Epithelial cell of proximal tubule (primary cell): ENCODE measurements at places on chromosomes 11 and 22. TPM values are rescaled to one million over a fixed set of nuclear protein-coding genes. Genes with fewer than 3 reads are reported as not detected.
A peak's percentile ranks its signal among the peaks of the same experiment; 100 is the strongest.

GRCh38 chr11:70420008-70420464 is 21.7 kb downstream of the CTTN start:
- DNase-seq: no peak

DNA sequence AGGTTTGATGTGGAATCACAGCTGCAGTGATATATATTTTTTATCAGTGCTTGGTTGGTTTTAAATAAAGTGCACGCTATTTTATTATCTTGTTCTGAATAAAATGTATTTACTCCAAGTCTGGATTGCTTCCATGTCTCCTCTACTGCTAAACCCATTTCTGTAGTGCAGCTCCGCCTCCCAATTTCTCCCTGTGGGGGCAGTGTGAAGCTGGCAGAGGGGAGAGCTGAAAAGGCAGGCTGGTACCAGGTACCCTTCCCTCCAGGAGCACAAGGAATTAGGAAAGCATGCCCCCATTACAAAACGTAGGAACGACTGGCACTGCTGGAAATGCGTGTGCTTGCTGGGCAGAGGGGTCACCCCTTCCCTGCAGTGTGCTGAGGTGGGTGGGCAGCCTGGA is 934 bp upstream of the TMEM132A start:
- DNase-seq: no peak

- DNase-seq: peak; percentile 68
Measured at GRCh38 chr11:111733016-111733415, 33.2 kb downstream of the PPP2R1B start.

DNA sequence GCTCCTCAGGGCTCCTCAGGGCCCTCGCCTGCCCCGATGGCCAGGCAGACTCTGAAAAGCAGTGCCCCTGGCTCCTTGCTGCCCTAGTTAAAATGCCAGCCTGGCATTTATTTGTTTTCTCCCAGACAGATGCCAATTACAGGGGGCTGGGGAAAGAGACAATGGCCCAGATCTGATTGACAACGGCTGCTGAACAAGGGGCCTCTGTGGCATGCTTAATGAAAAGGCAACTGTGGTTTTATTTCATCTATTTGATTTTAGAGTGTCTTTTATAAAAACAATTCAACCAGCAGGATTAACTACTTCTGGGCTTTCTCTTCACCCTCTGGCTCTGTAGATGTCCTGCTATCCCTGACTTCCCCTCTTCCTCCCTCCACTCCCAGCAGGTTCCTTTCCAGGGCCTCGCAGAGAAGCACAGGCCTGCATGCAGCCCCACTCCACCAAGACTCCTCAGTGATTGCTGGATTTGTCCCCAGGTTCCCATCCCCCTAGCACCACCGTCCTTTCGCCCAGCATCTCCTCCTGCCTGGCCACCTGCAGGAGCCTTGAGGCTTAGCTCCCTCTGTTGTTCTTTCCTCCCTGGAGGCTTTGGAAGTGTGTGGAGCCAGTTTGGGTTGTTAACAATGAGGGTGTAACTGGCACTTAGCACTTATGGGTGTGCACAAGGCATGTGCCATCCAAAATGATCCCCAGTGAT is 171.1 kb downstream of the TENM4 start:
- DNase-seq: no peak

DNA sequence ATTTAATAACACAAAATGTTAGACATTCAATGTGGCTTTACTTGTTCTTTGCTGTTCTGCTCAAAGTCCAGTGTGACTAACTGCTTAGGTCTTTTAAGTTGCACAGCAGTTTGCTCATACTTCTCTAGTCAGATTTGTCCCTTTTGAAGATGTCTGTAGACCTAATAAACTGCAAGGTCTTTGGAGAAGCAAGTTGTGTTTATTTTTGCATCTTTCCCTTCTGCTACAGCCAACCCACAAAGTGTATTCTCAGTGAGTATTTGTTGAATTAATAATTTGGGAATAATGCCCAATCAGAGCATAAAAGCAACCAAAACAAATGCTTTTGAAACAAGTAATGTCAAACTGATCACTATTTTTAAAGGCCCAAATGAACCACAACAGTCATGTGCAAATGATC is 312.5 kb downstream of the CADM1 start:
- DNase-seq: no peak

The GAB4 gene
- total RNA-seq: not detected in 2 replicates

GRCh38 chr11:102305352-102306047 is 11.8 kb upstream of the BIRC3 start:
- no peak for DNase-seq

DNA sequence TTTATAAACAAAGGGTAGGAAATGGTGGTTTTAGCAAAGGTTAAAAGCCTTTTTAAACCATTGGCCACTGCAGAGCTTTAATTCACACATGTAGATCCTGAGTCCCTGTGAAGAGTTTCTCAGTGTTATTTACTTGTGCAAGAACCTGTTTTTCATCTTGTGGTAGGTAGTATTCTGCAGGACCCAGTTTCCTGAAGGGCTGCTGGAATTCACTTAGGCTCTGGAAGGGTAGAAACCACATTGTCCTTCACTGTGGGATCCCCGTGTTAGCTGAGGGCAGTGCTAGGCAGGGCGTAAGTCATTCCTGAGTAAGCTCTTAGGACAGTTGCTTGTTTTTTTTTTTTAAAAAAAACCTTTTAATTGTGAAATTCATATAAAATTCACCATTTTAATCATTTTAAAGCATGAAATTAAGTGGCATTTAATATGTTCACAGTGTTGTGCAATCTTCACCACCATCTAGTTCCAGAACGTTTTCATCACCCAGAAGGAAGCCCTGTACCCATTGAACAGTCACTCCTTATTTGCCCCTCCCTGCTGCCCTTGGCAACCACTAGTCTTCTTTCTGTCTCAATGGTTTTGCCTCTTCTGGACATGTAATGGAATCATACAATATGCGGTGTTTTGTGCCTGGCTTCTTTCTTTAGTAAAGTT is 77.7 kb downstream of the C22orf31 start:
- no peak for DNase-seq

The PHF21B gene
- total RNA-seq: 0.07 and 2.0 TPM in 2 replicates

DNA sequence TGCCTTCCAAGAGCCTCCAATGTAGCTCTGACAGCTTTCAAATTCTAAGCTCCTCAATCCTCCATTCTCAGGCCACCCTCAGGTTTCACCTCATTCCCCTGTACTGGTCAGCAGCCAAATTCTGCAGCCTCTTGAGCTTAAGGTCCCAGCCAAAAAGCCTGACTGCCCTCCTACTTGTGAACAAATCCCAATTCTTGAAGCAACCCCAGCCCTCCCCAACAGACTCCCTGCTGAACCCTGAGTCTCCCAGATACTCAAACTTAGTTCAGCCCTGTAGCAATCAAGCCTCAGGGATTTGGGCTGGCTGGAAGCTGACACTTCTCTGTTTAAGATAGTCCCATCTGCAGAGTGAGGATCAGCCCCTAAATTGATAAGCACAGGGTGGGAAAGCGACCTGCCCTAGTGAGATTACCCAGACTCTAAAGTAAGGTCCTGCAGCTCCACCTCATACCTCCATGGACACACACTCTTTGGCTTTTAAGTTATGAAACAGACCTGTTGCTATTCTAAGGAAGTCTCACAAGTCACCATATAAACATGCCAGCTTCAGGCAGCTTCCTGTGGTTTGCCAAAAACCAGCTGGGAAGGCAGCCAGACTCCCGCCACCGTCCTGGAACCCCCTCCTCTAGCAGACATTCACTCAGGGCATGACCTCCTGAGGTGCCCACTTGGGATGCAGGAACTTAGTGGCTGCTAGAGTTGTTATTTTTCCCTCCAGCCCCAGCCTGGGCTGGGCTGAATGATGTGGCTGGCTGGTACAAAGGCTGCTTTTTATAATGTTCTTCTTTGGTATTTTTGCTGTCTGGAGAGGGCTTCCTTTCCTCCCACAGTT is 82.5 kb upstream of the PICALM start:
- peak; percentile 39 for DNase-seq

GRCh38 chr11:11822946-11823345 is 18.8 kb upstream of the USP47 start:
- no peak for DNase-seq

DNA sequence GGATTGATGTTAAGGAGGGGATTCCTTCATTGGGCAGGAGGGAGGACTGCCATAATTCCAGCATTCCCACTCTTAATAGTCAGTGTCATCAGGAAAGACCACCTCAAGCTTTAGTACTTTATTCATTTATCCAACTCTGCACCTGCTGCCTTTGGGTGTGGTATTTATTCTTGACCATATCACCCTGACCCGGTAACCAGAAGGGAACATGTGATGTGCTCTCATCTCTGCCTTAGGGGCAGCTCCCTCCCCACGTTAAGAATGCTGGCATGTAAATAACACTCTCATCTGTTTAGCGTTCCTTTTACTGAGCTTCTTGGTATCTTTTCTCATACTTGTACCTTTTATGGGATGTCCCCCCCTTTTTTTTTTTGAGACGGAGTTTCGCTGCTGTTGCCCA is 7.7 kb downstream of the CAT start:
- DNase-seq: no peak

GRCh38 chr11:45060707-45061106 is 85.7 kb upstream of the PRDM11 start:
- DNase-seq: no peak

DNA sequence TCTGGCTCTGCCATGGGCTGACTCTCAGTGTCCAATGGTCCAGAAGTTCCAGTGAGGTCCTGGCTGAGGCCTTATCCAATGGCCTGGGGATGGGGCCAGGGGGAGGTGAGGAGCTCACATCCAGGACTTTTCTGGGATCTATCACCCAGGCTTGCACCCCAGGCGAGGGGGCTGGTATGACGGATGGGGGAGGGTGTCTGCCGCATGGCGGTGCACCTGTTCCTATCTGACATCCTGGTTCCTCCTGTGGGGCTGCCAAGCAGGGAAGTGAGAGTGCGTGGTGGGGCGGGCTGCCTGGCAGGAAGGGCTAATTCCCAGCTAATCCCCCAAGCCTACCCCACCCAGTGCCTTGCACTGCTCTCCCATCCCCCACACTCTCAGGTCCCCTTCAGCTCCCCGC is 102.1 kb downstream of the NECTIN1 start:
- no peak for DNase-seq

GRCh38 chr11:46655631-46656030 is 38.3 kb downstream of the ATG13 start:
- no peak for DNase-seq

- DNase-seq: no peak
Measured at GRCh38 chr11:65894034-65894591, 3.6 kb downstream of the CCDC85B start.

GRCh38 chr11:45928535-45929215 is 6.2 kb downstream of the LARGE2 start:
- DNase-seq: no peak

The ART5 gene
- 0.51 and 1.6 TPM in 2 replicates for total RNA-seq

- no peak for DNase-seq
Measured at GRCh38 chr22:46070215-46070802, 80.0 kb upstream of the PPARA start.

- no peak for DNase-seq
Measured at GRCh38 chr11:114270531-114271270, 25.5 kb upstream of the NNMT start.

- no peak for DNase-seq
Measured at GRCh38 chr11:68090706-68091105, 30.5 kb downstream of the CHKA start.

The SLC22A8 gene
- total RNA-seq: not detected in 2 replicates

The OR2AG1 gene
- total RNA-seq: not detected in 2 replicates

- no peak for DNase-seq
Measured at GRCh38 chr11:132464003-132464342, 1068.3 kb downstream of the OPCML start.

- DNase-seq: no peak
Measured at GRCh38 chr22:37748659-37749058, 51.8 kb downstream of the TRIOBP start.

The DDX25 gene
- 0.14 TPM in 1 of 2 replicates, not detected in the other for total RNA-seq

- DNase-seq: no peak
Measured at GRCh38 chr11:112219476-112220232, 6.6 kb upstream of the PTS start.

The TAGLN gene
- 470 and 583 TPM in 2 replicates for total RNA-seq

The TYR gene
- total RNA-seq: not detected in 2 replicates

GRCh38 chr11:117529816-117530215 is 202.2 kb downstream of the CEP164 start:
- DNase-seq: no peak

The POU2AF1 gene
- total RNA-seq: not detected in 2 replicates

DNA sequence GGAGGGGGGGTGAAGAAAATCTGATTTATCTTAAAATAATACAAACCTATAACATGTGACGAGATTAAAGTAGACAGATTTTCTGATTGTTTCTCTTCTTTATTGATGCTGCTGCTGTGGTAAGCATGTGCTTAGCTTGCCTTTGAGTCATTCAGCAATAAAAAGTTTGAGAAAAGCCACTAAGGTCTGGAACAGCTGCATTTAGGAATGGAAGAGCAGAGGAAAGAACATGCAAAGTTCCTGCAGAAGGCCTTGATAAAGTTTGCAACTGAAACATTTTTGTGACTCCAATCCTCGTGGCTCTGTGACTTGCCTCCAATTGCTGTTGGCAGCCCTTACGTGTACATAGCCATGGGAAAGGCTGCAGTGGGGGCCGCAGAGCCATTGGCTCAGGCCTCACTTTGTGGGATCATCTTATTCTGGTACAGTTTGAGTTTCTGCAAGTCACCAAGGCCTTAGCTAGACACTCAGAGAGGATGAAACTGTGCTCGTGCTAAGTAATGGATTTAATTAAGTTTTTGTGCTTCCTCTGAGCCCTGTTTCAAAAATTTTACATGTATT is 370.2 kb downstream of the AASDHPPT start:
- DNase-seq: no peak

The VWA5A gene
- 12.1 and 13.1 TPM in 2 replicates for total RNA-seq

GRCh38 chr11:96155627-96156378 is 187.2 kb downstream of the MAML2 start:
- peak; percentile 95 for DNase-seq

DNA sequence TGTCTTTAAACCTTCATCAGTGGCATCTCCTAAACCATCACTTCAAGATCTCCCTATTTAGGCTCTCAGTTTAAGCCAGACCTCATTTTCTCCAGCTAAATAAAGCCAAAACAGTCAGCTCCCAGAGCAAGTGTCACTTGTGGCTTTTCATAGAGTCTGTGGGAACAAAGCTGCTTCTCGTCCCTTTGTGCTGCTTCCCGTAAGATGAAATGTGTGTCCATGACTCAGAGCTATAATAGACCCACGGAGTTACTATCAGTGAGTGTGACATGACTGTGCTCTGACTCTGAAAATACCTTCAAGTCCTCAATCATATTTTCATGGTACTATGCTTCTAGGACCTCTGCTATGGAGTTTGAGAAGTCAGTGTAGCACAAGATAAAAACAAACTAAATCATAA is 57.3 kb upstream of the SLN start:
- DNase-seq: no peak

GRCh38 chr11:122453586-122453985 is 201.9 kb upstream of the UBASH3B start:
- no peak for DNase-seq
